CD4-positive, alpha-beta memory T cell (primary cell): ENCODE measurements at places on chromosomes 3 and 15.

- no peak for DNase-seq
- H3K27me3 ChIP-seq, result peaks cover 7% of the 10 kb centered on the region
- peaks cover 5% of the 10 kb centered on the region for H3K4me1 ChIP-seq
- H3K4me3 ChIP-seq, result no peak overlapping the region
- no peak overlapping the region for H3K27ac ChIP-seq
Observed at GRCh38 chr15:74365598-74366445, 1.6 kb downstream of the CYP11A1 start.

GRCh38 chr15:85280203-85280602 is 100.2 kb upstream of the AKAP13 start:
- no peak overlapping the region for H3K4me3 ChIP-seq
- no peaks in the 10 kb centered on the region for H3K4me1 ChIP-seq
- DNase-seq, result no peak
- H3K36me3 ChIP-seq, result no peaks in the 10 kb centered on the region

DNA sequence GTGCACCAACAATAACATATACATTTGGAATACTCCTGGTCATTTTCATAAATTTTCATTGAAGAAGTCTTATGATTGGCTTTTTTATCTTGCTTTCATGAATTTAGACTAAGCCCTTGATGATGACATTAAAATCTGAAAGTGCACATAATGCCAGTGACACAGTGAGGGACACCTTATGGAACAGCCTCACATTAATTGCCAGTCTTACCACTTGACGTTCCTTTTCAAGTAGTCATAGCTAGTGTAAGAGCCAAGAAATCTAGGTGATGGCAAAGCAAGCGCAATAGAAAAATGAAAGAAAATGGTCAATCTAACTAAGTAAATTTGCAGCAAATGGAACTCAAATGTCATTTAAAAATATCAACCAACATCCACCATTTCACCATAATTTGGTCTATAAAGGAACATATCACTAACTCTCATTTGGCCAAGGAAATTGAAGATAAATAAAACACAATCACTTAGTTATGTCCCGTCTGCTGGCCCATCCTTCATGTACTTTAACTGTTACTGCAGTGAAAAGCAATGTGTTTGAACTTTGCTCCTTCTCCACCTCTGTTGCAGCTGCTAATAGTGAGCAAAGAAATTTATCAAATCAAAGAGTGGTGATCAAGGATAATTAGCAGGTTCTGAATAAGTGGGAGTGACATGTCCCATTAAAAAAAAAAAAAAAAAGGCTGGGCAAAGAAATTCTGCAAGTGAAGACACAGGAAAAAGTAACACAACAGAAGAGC is 110.0 kb downstream of the TJP1 start:
- H3K4me1 ChIP-seq, result no peaks in the 10 kb centered on the region
- H3K4me3 ChIP-seq, result no peak overlapping the region
- no peaks in the 10 kb centered on the region for H3K36me3 ChIP-seq
- no peak overlapping the region for H3K27ac ChIP-seq

DNA sequence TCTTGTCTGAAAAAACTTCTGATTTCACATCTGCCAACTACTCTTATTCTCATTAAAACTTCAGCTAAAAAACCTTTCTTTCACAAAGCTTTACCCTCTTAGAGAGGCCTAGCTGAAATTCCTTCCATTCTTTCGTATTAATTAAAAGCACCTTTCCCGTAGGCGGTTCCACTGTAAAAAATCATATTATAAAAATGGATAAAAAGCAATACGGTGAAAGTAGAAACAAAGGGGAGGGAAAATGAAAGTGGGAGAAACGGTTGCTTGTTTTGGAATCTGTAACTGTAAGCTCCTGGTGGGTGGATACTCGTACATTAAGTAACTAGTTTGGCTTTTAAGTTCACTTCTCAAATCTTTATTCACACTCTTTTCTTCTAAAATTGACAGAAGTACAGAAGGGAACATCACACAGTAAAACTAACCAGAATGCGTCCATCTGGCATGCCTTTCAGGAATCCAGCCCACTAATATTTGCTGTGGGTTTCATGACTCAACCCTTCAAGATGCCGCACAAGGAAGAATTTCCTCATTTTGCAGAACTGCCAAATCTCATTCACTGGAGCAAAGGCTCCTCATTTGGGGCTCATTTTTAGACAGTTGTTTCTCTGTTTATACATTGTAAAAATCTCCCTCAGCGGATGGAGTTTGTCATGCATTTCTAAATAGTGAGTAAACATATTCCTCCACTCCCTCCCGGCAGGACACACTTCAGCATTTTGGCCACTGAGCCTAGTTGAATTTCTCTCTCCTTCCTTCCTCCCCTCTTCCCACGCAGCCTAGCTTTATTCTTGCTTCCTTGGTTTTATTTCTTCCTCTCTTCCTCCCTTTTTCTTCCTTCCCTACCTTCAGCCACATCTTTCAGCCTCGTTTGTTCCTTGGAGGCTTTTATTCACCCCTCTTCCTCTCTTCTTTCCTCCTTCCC is 419.5 kb upstream of the NAALADL2 start:
- no peaks in the 10 kb centered on the region for H3K36me3 ChIP-seq
- DNase-seq, result no peak
- no peak overlapping the region for H3K4me3 ChIP-seq
- no peak overlapping the region for H3K27ac ChIP-seq
- peaks cover 3% of the 10 kb centered on the region for H3K27me3 ChIP-seq

DNA sequence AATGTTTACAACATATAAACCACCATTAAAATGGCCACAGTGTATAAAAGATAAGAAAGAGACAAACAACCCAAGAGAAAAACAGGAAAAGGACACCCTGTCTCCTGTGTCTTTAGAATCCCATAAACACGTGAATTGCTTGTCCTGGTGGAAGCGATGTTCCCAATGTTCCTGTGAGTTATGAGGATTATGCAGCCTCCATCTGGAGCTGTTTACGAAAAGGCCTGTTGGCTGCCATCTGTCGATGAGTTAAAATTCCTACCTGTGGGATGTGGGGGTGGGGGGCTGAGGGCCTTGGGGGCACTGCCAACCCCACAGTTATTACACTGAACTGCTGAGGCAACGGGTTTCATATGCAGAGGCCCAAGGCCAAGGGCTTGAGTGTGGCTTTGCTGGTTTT is 13.6 kb downstream of the NISCH start:
- H3K4me1 ChIP-seq, result no peaks in the 10 kb centered on the region
- DNase-seq, result no peak
- peaks cover 63% of the 10 kb centered on the region for H3K36me3 ChIP-seq
- no peaks in the 10 kb centered on the region for H3K27me3 ChIP-seq

DNA sequence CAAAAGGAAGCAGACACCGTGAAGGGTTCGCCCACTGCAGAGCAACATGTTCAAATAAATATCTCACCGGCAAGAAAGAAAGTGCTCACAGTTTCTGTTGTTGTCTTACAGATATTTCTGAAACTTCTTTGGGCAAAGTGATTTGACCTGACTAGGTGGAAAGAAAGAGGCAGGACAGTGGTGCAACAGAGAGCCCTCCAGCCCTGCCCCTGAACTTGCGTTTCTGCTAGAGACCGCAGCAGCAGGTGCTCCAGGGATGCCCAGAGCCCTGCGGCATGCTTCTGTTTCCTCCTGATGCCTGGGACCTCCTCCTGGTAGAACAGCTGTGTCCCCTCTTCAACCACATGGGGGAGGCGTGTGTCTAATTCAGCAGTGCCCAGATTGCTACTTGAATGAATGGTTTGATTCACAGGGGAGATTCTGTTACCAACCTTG is 123.4 kb downstream of the ATP10A start:
- no peaks in the 10 kb centered on the region for H3K27me3 ChIP-seq
- peak; percentile 18 for DNase-seq
- no peak overlapping the region for H3K4me3 ChIP-seq
- H3K36me3 ChIP-seq, result no peaks in the 10 kb centered on the region

DNA sequence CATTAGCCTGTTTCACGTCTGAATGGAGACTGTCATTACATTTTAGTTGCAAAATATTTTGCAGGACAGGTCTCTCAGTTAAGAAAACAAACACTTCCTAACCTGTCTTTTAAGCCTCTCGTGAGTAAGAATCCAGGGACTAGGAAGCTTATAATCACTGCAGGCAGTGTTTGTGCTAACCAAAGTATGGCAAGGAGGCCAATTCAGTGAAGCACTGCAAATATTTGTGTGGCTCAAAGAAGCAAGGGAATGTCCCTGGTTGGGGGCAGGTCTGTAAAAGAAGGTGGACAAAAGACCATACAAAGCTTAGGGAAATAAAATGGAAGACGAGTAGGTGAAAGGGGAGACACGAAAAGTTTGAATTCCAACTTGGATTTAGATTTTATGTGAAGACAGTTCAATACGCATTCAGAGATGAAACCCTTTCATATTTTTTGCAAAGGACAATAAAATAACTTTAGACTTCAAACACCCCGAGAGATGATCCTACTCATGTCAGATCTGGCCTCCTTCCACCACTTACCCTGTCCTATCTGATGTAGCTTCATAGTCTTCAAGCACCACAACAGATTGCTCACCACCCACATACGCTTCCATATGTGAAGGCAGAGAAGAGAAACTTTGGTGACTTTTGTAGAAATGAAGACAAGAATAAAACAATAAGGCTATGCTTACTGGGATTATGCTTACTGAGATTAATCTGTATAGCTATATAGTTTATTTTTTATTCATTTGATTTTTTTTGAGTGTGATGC is 240.9 kb downstream of the TUSC7 start:
- no peak overlapping the region for H3K4me3 ChIP-seq
- H3K4me1 ChIP-seq, result no peaks in the 10 kb centered on the region
- H3K27me3 ChIP-seq, result no peaks in the 10 kb centered on the region
- no peak overlapping the region for H3K27ac ChIP-seq

DNA sequence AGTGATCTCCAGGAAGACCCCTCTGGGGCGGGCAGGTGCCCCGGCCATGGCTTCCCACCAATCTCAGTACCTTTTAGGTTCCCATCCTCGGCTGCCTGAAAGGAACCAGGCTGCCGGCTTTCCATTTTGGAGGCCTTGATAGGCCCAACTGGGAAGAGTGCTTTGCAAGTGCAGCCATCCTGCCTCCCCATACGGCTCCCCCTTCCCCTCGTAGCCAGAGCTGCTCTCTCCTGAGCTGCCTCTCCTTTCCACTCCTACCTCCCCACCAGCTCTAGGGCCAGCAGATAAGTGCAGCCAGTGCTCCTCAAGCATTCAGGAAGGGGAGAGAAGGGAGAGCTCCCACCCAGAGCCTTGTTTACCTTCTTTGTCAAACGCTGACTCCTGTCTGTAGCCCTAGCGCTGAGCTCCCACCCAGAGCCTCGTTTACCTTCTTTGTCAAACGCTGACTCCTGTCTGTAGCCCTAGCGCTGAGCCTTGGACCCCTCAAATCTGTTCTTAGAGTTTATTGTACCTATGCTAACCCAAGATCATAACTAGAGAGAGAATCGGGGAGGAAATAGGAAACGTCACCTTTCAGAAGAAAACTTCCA is 133.0 kb downstream of the LRRK1 start:
- H3K27me3 ChIP-seq, result no peaks in the 10 kb centered on the region
- no peak overlapping the region for H3K27ac ChIP-seq
- no peaks in the 10 kb centered on the region for H3K36me3 ChIP-seq
- no peak overlapping the region for H3K4me3 ChIP-seq
- no peak for DNase-seq
- H3K4me1 ChIP-seq, result no peaks in the 10 kb centered on the region
